ENCODE measurements at places on chromosomes 11 and 22.

- DNase-seq, result no peak
Observed at GRCh38 chr22:41360126-41360525, 21.6 kb upstream of the TEF start.

- no peak for DNase-seq
Observed at GRCh38 chr22:49215840-49216239, 611.8 kb downstream of the BRD1 start.

DNA sequence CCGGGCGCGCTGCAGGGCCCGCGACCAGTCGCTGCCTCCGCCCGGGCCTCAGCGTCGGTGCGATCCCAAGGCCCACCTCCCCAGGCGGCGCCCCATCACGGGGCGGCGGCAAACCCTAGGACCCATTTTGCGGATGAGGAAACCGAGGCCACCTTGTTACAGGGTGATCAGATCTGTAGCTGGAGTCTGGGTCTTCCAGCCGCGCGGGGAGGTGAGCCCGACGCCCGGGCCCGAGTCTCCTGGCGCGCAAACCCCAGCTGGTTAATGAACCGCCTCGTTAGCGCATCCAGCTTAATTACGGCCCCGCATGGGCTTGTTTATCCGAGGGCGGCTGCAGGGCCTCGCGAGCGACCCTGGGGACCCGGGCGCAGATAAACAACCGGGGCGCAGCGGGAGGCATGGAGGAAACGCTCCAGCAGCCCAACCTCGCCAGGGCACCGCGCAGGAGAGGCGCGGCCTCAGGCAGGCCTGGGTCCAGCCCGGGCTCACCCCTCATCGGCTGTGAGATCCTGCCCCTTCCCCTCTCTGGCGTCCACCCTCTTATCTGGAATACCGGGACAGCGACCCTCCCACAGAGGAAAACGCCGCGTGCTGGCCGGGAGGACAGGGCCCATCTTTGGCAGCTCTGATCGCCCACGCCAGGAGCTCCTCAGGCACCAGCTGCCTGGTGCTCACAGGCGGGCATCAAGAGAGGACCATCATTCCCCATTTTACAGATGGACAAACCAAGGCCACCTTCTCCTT is 14.7 kb downstream of the OTUB1 start:
- no peak for DNase-seq

DNA sequence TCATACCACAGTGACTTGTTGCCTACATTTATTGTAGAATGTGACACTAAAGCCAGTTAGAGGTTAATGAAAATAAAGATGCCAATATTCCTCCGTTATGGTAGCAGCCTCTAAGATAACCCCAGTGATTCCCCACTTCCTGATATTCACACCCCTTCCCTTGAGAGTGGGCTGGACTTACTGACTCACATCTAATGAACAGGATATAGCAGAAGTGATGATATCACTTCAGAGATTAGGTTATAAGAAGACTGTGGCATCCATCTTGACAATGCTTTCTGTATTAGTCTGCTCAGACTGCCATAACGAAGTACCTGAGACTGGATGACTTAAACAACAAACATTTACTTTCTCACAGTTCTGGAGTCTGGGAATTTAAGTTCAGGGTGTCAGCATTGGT is 149.6 kb upstream of the MTNR1B start:
- no peak for DNase-seq

GRCh38 chr22:46969491-46969890 is 207.0 kb downstream of the TBC1D22A start:
- no peak for DNase-seq

DNA sequence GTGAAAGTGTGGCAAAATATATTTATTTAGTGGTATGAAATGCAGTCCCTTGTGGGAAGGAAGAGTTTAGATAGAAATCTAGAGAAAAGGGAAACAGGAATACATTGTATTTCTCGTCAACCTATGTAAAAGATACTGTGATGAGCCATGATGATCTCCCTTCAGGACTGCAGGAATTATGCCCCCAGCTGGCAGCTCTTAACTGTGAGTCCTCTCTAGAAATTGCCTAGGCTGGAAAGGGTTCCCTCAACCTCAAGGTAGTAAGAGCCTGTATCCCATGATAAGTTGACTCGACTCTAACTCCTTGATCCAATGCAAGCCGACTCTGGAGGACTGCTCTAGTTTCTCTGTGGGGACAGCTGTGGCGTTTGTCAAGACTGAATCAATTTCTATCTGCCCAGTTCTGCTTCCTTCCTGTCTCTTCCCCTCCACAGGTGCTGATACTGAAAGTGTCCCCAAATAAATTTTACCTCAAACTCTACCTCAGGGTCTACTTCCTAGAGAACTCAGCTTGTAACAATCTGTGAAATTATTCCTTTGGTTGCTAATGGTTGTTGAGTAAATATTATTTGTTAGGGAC is 897.3 kb downstream of the METTL15 start:
- no peak for DNase-seq

- no peak for DNase-seq
Observed at GRCh38 chr11:64241491-64242374, 838 bp downstream of the FKBP2 start.

DNA sequence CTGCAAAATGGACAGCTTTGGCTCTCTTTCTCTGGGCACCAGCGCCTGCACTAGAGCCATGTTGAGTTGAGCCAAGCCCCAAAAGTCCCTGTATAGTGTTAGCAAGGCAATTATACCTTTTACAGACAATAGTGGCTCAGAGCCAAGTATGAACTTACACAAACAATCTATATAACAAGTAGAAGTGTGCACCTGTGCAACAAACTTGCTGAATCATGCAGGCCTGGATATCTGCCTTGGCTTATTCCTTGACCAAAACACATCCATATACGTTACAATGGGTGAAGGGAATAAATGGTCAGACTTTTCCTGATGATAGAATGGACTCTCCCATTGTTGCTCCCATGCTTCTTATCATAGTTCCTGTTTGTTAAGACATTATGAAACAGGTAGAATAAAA is 3.8 kb upstream of the OR52I2 start:
- DNase-seq, result no peak

GRCh38 chr22:33018232-33018864 is 39.8 kb downstream of the SYN3 start:
- DNase-seq, result no peak

GRCh38 chr11:33980897-33981296 is 70.6 kb upstream of the CAPRIN1 start:
- DNase-seq, result no peak

DNA sequence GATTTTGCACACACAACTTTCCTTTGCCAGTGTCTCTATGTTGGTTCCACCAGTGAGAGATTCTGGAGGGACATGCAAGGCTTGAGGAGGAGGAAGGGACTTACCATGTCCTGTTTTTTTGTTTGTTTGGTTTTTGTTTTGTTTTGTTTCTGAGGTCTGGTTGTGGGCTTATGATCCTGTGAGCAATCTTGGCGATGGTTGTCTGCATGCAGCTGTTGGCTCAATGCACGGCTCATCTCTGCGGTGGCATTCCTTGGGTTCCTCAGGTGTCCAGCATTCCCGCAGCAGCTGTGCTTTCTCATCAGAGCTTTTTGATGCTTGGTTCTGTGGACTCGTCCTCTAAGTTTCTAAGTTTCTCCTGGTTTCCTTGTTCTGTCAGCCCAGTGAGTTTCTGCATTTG is 4.8 kb upstream of the NNMT start:
- no peak for DNase-seq

GRCh38 chr22:19523240-19524169 is 705 bp downstream of the CLDN5 start:
- DNase-seq, result no peak

GRCh38 chr11:130415731-130416529 is 12.5 kb downstream of the ADAMTS8 start:
- no peak for DNase-seq

GRCh38 chr11:88345408-88345807 is 7.9 kb upstream of the CTSC start:
- no peak for DNase-seq

DNA sequence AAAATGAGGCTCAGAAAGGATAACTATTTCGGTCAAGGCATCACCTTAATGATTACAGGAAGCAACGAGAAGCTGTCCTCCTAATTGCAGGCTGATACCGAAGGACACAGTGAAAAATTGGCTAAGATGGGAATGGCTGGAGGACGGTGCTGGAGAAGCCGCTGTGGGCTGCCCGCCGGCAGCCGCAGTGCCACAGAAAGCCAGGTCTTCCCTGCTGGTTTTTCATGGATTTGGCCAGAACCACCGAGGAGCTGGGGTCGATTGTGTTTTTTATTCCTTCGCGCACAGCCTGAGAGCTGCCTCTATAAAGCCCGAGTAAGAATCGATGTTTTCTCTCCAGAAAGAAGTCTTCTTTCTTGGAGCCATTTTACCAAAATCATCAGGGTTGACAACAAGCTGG is 1484.2 kb downstream of the BRD1 start:
- no peak for DNase-seq

GRCh38 chr22:44312766-44313165 is at the start of gene SHISAL1:
TSS of gene SHISAL1 (minus strand) at chr22:44312951. CDS start at chr22:44300945, 12,006 bp downstream.
- DNase-seq, result no peak

DNA sequence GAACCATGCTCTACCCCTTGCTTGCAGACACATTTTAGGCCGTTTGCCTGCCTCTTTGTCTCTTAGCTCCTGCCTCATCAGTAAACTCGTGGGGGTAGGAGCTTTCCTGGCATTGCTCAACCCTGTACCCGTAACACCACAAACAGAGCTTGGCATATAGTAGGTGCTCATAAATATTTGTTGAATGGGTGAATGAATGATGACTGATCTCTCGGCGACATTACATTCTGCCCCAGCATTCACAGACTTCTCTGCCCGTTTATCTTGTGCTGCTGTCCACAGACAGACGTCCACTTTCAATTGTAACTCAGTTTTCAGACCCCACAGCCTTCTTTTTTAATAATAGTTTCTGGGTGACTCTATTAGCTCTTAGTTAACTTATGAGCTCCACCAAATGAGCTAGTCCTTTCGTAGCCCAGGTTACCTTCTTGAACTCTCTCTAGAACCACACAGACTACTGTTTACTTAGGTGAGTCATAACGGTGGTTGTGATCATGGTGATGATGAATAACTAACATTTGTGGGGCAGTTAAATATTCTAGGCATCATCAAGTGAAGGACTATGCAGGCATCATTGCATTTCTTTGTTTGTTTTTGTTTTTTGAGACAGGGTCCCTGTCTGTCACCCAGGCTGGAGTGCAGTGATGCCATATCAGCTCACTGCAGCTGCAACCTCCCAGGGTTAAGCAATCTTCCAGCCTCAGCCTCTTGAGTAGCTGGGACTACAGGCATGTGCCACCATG is 188.4 kb downstream of the ADAMTS15 start:
- no peak for DNase-seq

DNA sequence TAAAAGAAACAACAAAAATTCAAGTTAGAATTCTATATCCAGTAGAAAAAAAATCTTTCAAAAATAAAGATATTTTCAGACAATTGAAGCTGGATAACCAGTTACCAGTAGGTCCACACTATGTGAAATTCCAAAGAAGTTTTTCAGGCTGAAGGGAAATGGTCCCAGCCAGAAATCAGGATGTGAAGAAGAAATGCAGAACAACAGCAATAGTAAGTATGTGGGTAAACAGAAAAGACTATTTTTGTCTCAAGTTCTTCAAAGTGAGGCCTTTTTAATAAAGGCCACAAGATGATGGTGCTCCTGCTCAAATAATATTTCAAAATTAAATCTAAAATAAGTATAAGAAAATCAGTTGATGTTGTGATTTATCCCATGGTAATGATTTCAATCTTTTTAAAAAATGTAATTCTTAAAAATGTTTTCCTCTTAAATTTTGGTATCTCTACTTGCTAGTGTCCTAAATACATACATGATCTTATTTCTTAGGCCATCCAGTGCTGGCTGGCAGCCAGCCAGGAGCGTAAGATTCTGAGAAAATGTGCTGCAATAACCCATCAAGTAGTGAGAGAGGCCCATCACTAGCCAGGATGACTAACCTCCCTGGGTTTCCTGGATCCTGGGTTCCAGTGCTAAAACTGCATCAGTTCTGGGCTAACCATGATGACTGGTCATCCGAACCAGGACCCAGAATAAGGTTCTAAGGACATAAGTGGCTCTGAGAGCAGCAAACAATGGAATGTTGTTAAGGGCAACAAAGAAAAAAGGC is 15.6 kb upstream of the UCP3 start:
- DNase-seq, result no peak

DNA sequence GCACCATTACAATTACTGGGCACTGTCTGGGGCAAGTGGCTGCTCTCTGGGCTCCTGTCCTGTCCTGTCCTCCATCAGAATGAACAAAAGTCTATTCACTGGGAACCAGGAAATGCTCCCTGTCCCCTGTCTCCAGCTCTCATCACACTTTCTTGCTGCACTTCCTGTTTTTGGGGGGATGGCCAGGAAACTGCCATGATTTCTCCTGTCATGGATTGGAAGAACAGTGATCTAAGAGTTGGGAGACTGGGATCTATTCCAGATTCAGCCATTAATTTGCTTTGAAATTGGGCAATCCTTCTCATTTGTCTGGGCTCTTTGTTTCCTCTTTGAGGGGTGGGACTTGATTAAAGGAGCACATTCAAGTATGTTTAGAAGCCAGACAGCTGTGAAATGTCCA is 61.4 kb upstream of the KIRREL3 start:
- DNase-seq, result no peak

- no peak for DNase-seq
Observed at GRCh38 chr22:36916034-36916433, 2.6 kb downstream of the CSF2RB start.

DNA sequence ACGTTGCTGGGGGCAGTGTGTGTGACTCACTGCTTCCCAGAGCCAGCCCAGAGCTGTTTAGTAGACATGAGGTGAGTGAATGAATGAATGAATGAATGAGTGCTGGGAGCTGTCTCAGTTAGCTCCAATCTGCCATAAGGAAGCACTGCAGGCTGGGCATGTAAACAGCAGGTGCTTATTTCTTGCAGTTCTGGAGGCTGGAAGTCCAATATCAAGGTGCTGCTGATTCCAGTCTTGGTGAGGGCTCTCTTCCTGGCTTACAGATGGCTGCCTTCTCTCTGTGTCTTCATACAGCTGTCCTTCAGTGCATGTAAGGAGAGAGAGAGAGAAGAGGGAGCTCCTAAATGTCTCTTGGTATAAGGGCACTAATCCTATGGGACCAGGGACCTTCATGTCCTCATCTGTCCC is 4.1 kb downstream of the C11orf21 start:
- DNase-seq, result no peak

GRCh38 chr11:1803246-1803645 is 31.5 kb upstream of the SYT8 start:
- no peak for DNase-seq

DNA sequence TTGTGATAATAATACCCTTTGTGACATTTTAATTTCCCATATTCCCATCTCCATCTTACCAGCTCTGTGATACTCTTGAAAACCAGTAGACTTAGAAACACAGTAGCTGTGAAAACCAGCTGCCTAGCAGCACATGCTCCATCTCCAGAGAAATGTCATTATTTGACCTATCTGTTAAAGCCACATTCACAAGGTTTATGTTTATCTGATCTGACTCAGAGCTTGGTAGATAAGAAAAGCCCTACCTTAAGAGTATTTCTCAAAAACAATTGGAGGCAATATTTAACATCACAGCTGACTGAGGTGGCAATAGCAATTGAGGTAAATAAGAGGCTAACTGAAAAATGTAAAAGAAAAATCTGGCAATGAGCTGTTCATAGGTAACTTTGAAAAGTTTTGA is 8.1 kb upstream of the ANO3 start:
- no peak for DNase-seq

GRCh38 chr11:34586488-34587281 is 34.2 kb upstream of the EHF start:
- DNase-seq, result no peak

- DNase-seq, result no peak
Observed at GRCh38 chr11:12863605-12864121, 145.5 kb upstream of the RASSF10 start.

GRCh38 chr11:46393759-46394158 is 2.2 kb upstream of the CHRM4 start:
- no peak for DNase-seq

- DNase-seq, result no peak
Observed at GRCh38 chr11:123474994-123475393, 44.9 kb downstream of the GRAMD1B start.
